ENCODE measurements at places on chromosomes 7 and 10.

DNA sequence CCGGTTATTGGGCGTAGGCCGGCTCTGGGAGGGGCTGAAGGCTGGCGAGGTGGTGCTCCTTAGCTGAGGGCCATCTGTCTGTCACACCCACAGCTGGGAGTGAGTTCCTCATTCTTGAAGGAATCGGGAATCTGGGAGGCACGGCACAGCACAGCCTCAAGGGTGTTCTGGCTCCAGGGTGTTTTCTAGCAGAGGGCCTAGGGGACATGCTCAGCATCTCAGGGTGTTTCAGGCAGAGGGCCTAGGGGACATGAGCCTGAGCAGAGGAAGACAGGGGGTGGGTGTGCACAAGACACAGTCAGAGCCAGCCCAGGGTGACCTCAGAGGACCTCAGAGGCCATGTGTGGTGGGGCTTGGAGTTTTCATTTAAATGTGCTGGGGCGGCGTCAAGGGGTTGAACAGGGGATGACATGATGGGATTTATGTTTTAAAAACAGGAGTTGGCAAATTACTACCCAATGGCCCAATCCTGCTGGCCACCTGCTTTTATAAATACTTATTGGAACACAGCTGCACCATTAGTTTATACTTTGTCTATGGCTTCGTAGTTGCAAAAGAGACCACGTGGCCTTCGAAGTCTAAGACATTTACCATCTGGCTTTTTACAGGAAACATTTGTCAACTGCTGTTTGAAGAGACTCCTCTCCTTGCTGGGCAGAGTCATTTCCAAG lies 121.6 kb downstream of the PRKAG2 start:
- DNase-seq, result no peak

DNA sequence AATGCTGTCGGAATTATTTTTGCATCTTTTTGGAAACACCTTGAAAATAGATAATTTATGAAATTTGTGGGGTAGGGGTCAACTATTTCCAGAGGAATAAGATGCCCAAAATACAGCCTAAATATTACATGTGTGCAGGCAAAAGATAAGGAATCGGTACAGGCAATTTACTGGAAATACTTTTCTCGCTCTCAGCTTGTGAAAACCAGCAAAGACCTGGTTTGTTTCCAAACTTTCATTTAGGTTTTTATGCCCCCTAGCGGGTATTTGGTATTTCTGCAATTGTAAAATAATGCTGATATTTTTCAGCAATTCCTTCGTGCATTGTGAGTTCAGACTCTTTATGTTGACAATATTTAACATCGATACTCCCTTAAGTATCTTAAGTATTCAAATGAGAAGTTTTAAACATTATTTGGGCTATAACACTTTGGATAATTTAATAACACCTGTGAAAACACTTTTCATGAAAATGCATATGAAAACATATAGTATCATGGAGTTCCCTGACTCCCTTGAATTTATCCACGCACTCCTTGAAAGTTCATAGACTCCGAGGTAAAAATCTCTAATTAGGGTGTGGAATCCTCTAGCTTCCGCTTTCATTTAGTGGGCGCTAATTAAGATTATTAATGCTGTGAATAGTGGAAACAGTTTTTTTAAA lies 132.4 kb downstream of the TSPAN12 start:
- no peak for DNase-seq

DNA sequence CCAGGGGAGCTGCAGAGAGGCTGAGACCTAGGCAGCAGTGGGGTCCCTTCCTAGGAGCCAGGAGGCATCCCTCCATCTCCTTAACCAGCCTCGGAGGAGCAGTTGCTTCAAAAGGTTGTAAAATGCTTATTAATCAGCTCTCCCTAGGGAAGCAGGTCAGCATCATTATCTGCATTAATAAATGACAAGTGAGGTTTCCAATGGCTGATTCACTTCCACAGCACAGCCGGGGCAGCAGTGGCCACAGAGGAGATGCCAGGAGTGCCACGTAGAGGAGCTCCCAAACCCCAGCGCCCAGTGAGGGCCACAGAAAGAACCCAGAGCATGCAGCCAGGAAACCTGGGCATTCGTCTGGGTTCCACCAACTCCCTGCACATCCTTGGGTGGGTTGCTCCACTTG lies 8.2 kb upstream of the NPFFR1 start:
- no peak for DNase-seq

- no peak for DNase-seq
These were observed 73.7 kb downstream of the NKX6-2 start for GRCh38 chr10:132712291-132712690.

DNA sequence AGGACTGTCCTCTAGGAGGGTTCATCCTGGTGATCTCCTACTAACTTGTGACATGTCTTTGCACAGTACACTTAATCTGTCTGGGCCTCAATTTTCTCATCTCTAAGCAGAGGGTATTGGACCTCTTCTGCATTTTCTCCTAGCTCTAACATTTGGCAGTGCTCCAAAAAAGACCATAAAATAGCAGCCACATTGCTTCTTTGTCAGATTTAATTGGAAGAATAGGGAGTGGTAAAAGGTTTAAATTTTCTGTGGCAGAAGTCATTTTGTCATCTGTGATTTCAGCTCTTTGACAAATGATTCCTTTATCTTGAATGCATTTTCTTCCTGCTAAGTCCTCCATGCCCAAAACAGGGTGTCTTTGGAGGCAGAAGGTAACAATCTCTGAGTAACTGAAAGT lies 289.9 kb upstream of the LRGUK start:
- no peak for DNase-seq

DNA sequence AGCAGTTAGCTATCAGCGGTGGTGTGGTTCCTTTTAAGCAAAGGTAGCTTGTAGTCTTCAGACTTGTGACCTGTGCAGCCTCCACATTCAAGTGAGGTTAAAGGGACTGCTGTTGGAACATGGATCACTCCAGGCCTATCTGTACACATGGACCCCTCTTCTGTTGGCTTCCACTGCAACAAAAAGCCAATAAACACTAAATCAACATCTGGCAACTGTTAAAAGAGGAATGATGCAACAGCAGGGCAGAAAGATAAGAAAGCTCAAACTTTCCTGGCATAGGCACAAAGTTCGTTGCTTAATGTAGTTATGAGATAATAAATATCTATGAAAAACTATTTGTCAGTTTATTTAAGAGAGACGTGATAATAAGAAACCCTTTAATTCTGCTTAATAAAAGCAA lies 4.0 kb upstream of the MINPP1 start:
- DNase-seq, result no peak

DNA sequence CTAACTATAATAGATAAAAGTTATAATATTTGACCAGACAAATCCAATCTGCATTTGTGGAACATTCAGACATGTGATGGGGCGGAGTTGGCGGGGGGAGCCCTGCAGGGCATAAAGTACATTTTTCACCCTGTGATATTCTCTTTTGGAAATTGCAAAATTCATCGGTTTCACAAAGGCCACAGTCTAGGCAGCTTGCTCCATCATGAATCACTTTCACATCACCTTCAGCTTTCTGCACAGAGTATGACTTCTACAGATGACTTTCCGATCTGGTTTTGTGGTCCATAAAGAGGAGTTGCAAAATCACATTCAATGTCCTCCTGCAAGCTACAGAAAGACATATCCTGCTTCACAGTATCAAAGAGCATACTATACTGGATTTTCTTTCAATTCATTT lies 51.4 kb upstream of the APBB1IP start:
- DNase-seq, result no peak

DNA sequence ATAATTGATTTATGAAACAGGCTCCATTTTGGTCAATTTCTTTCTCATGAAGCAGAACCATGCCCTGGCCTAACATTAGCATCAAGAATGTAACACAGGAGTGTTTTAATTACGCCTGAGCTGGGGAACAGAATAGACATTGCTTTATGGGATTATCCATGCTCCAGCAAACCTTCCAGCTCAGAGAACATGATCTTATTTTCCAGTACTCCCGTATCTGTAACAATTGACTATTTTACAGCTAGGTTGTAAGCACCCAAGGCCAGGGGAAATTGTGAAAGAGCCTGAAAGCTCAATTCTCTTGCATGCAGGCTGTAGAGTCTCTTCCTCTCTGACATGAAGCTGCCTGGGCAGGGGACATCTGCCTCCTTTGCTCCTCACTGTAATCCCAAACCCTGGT lies 30.8 kb upstream of the CRYGN start:
- DNase-seq, result no peak

GRCh38 chr7:94258418-94259300 lies 136.0 kb upstream of the COL1A2 start:
- DNase-seq, result no peak

DNA sequence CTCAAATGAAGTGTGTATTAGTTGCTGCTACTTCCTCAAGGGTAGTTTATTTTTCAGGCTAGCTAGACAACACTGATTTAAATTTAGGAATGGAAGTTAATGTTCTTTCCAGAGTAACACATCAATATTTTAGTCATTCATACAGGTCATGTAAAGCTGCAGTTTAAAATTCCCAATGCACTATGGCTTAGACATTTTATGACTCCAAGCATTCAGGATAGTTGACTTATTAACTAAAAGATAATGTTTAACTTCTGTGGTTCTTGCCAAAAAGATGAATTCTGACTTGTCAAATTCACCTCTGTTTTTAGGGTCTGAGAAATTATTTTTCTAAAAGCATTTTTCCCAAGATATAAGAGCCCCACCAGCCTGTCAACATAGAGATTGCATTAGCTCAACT lies 131.9 kb downstream of the TFPI2 start:
- no peak for DNase-seq

- DNase-seq, result peak; percentile 48
These were observed 104.4 kb upstream of the LRRC4 start for GRCh38 chr7:128135515-128136214.

DNA sequence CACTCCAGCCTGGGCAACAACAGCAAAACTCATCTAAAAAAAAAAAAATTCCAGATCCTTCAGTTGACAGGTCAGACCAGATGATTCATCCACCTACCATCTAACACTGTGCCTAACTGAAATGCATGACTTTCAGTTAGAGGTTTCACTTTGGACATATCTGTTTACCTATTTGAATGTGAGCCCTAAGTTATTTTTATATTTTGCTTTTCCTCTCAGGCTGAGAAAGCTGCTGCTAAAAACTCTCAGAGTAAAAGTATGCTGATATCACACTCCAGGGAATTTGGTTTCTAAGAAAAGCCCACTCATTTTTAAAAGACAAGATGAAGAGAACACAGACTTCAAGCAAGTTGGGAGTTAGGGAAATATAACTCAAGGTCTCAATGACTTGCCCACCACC lies 126.0 kb downstream of the SGMS1 start:
- DNase-seq, result no peak

DNA sequence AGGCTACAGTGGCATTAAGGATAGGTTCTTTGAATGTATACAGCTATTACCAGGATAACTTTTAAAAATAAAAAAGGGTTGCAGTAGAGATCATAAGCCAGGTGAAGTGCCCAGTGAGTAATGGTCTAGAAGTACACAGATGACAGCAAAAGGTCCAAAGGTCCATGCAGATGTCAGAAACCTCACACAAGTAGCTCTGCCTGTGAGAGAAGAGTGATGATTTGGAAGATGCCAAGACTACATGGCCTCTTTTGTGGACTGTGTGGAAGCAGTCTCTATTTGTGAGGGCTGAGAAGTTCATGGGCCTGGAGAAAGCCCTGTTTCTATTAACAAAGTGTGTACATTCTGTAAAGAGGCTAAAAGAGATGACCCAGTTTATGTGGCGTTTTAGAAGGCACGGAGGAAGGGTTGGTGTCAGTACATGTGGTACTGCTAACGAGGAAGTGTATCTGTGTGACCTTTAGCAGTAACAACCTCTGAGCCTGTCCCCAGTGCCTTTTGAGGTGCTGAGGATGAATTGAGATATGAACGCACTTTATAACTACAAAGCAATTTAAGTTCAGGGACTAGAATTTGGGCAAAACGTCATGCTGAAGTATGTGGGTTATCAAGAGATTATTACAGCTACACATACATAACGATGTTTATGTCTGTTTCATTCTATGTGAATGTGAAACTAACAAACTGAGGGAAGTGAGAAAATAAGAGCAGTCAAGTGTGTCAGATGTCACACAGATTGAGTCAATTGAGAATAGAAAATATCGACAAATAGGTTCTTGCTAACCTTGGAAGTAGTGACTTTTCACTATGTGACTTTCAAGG lies 7.6 kb downstream of the CYCS start:
- DNase-seq, result no peak

DNA sequence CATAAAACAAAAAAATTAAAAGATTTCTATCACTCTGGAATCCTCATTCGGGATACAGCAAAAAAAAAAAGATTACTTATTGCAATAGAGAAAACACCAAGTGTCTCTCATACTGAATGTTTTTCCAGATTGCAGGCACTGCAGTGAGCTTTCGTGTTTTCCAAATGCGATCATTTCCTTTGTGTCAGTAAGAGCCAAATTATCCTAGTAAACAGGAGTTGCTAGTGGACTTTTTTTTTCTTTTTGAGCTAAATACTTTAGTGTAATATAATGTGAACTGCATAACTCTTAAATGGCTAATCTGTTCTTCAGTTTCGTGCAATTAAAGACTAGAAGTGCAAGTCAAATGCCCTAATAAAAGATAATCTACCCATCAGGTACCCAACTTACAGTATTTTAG lies 44.4 kb upstream of the TOMM7 start:
- DNase-seq, result no peak

DNA sequence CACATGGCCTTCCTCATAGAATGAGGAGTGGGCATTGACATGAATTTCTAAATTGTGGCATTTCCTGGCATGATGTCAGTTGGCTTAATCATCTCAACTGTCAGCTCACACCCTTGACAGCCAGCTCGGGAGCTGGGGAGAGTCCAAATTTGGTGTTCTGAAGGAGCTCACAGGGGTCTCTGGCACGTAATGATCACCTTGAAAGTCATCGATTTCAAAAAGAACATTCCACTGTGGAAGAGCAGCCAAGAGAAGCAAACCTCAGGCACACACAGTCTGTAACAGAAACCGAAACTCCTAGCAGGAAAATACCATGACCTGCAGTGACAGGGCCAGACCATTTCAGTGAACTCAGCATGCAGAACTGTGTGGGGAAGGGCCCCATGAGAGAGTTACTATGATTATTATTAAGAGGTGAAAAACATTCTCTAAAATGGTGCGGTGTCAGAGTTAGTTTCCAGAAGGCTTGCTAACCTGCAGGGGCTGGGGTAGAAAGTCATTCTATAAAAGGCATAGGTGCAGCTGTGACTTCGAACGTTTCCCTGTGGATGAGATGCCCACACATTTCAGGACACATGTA lies 26.4 kb upstream of the KLF6 start:
- no peak for DNase-seq

- DNase-seq, result no peak
These were observed 100.1 kb downstream of the SLC37A3 start for GRCh38 chr7:140298213-140298612.

Data from stimulated activated CD8-positive, alpha-beta memory T cell treated with anti-CD3 and anti-CD28 coated beads, Interleukin-15, amount 100 ng/mL, for 4 hours (primary cell).